Smooth muscle cell of the umbilical artery (primary cell): ENCODE measurements at places on chromosomes 3 and 15. TPM values are rescaled to one million over a fixed set of nuclear protein-coding genes. Genes with fewer than 3 reads are reported as not detected.

ANKUB1 gene
- total RNA-seq = not detected in 2 replicates

TLR9 gene
- under 0.01 TPM in 1 of 2 replicates, not detected in the other for total RNA-seq

RBP2 gene
- total RNA-seq = not detected in 2 replicates

H1-8 gene
- total RNA-seq = not detected in 2 replicates

DZIP1L gene
- 25.2 and 31.9 TPM in 2 replicates for total RNA-seq

PSTPIP1 gene
- not detected in 2 replicates for total RNA-seq

ARPP21 gene
- not detected in 2 replicates for total RNA-seq

ISL2 gene
- 1.8 and 2.4 TPM in 2 replicates for total RNA-seq
